AG04450 (cell line): ENCODE measurements at places on chromosomes 4 and X.

GRCh38 chrX:56765811-56766553 is 36.9 kb downstream of the NBDY start:
- DNase-seq = no peak

GRCh38 chr4:176319704-176320339 is at the start of gene SPCS3:
Gene SPCS3 (plus strand): TSS chr4:176319966. CDS start chr4:176320077, 111 bp downstream.
- peak; percentile 77 for DNase-seq

GRCh38 chr4:182894681-182895275 is 22.4 kb downstream of the DCTD start:
- no peak for DNase-seq

DNA sequence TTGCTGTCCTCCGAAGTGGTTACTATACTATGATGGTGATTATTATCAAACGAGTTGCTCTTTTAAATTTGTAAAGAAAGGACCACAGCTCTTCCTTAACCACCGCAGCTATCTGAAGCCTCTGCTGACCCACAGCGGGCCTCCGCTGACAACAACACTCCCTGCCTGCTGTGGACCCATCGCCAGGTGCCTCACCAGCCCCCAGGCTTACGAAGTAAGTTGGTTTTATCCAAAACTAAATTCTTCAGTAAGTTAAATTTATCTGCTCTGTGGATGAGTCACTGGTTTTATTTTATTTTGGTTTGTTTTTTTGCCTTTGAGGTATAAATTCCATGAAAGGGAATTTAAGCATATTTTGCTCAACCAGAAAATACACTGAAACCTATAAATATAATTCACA is 54.7 kb downstream of the SLC9A6 start:
- DNase-seq = no peak

DNA sequence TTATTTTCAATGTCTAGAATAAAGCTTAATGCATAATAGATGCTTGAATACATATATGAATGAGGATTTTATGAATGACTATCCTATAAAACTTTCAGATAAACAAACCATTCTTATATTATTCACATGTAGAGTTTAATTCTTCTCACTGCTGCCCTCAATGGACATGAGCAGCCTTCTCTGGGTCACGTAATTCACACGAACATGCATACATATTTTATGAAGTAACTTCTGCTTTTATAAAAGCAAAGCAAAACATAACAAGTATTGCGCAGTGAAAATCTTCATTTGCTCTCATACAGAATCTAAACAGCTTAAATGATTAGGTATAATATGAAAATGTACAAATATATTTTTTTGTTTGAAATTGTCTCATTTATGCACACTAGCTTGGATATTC is 116.7 kb downstream of the TMA16 start:
- DNase-seq = no peak

DNA sequence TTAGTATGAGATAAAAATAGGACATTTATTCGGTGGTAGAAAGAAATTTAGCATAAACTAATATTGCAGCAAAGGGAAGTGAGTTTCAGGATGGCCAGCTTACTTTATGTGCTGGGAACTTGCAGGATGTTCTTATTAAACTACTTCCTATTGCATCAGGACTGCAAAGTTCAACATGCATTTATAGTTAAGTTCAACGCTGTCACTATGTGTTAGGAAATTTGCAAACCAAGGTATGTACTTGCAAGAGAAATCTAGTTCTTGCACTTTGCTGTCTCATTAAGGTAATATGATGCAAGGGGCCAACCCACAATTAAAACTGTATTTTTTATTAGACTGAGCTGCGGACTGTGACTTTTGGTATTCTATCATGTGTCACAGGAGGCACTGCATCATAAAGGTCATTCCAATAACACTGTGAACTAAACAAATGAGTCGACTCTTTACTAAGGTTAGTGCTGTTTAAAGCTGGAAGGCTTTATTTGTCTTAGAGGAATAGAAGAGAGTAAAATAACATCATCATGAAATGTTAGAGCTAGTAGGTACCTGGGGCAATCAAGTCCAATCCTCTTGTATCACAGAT is 1525.7 kb upstream of the TENM3 start:
- DNase-seq = no peak

GRCh38 chr4:78556665-78557064 is 5.1 kb downstream of the ANXA3 start:
- DNase-seq = no peak

- DNase-seq = no peak
These were observed 427.3 kb upstream of the FAM241A start for GRCh38 chr4:111717921-111718320.

DNA sequence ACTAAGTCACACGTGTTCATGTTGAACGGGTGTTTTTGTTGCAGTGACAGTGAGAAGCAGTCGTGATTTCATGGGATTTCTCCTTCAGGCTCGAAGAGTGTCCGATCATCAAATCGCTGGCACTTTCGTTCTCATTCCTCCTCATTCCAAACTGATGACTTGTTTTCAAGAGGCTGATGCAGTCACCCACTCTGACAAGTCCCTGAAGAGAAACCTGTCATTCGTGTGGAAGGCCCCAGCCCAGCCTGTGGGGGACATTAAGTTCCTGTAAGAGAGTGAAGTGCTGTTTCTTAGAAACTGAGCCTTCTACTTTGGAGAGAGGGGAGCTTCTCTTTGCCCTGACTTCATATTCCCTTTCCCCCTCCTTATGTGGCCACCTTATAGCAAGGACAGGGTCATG is 8.0 kb downstream of the REELD1 start:
- no peak for DNase-seq

- DNase-seq = no peak
These were observed 10.5 kb downstream of the MSX1 start for GRCh38 chr4:4869731-4870571.

GRCh38 chrX:77597511-77597910 is 150.3 kb downstream of the FGF16 start:
- no peak for DNase-seq

DNA sequence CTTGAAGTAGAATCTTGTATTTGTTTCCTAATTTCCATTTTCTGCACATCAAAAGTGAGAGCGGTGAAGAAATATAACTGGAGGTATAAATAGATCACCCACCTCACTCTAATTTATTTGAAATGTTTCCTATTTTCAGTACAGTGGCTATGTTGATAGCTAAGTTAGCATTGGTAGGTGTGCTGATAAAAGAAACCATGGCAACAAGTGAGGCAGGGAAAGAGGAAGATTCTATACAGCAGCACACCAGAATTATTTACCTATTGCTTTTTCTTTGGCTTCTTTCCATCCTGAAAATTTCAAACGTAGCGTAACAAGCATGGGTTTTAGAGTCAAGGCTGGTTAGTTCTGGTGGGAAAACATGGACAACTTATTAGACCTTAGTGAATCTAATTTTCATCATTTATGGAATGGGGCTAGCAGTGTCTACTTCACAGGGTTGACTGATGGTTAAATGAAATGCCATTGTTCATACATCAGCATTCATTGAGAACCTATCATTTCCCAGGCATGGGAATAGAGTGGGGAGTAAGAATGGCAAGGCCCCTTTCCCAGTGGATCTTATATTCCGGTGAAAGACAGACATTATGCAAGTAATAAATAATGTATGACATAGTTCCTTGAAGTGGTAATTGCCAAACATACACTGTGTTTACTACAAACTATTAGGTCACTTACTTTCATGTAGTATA is 30.6 kb upstream of the CTSO start:
- DNase-seq = no peak

GRCh38 chrX:15576019-15576418 is 24.7 kb downstream of the ACE2 start:
- DNase-seq = no peak

DNA sequence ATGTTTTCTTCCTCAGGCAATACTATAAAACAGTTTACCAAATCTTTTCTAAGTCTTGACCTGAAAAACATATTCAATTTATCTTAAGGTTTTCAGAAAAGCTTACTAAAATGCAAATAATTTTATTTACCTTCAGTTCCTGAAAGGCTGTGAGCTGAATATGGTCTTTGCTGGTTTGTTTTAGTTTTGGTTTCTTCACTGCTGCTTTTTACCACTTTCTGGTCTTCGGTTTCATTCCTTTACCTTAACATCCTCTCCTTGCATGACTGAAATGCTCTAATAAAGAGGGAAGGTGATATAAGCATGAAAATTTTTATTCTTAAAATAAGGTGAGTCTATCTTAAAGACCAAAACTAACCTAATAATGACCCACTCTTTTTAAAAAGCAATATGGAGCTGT is 97.1 kb upstream of the NRK start:
- DNase-seq = no peak

DNA sequence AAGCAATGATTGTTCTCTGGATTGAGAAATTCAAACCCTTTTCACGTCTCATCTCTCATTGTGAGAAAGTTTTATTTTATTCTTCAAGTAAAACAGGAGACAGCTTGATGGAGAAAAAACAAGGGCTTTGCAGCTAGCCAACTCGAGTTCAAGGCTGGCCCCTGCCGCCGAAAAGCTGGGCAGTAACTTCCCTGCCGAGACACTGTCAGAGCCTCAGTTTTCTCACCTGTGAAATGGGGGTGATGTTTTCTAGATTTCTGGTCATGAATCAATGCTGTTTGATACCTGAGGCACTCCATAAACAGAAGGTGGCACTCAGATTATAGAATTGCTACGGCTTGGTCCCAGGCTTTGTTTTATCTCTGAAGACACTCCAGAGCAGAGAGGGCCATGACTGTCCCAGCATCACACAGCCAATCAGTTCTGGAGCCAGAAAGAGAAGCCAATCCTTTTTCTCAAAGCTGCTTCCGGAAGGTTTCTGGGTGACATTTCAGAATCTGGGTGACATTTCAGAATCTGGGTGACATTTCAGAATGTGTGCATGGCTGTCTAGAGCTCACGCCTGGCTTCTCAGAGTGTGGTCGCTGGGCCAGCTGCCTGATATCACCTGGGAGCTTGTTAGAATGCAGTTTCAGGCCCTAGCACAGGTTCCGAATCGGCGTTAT is 33.2 kb downstream of the HMX1 start:
- DNase-seq = no peak

DNA sequence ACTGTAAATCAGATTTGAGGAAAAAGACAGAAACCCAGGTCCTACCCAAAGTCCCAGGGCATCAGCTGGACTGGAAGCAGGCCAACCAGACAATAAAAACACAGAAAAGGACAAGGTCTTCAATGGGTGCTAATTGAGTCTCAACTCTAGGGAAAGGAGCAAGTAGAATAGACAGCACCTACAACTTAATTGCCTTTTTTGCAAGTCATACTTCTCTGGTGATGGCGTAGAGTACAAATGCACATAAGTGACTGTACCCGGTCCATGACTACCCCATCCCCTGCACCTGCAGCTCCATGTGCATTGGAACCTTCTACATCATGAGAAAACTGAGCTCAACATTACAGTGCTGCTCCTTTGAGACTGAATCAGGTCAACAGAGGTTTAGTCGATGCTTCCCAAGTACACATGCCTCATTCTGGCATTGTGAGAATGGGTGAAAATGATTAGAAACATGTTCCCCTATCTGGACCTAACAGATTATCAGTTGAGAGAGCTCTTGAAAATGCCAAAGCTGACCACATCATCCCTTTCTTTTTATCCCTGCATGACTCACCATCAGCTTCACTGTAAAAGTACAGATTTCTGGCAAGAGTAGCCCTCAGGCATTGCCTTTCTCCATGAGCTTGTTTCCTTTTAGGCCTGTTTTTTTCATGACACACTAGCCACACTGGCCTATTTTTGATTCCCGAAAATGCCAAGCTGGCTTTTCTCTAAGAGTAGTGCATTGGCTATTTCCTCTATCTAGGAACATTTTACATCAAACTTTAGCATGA is 298.3 kb downstream of the HS3ST1 start:
- DNase-seq = no peak
